ENCODE measurements at places on chromosomes 13 and 19. TPM values are rescaled to one million over a fixed set of nuclear protein-coding genes. Genes with fewer than 3 reads are reported as not detected.

GRCh38 chr13:75160984-75161383 is 321.0 kb downstream of the TBC1D4 start:
- DNase-seq, result no peak
- H3K36me3 ChIP-seq, result no peaks in the 10 kb centered on the region
- no peaks in the 10 kb centered on the region for H3K4me1 ChIP-seq
- no peak overlapping the region for H3K4me3 ChIP-seq

- no peaks in the 10 kb centered on the region for H3K27me3 ChIP-seq
- no peak overlapping the region for H3K27ac ChIP-seq
- no peaks in the 10 kb centered on the region for H3K4me1 ChIP-seq
- H3K36me3 ChIP-seq, result no peaks in the 10 kb centered on the region
These were observed 139.0 kb downstream of the FLT1 start for GRCh38 chr13:28355822-28356371.

DNA sequence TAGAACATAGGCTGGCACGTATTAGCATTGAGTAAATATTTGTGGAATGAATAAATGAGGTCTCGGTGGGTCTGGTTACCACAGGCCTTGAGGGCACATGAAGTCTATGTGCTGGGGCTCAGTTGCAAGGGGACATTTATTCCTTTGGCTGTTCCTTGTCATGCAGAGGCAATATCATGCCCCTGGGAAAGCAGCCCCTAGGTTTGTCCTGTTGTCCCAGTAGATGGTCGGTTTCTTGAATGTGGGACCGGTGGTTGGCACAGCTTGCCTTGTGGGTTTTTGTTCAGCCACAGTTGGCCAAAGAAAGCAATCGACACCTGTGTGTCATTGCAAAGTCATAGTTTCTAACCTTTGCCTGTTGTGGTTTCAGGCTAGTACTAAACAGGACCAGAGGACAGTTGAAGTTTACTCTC is 24.7 kb upstream of the GPR183 start:
- no peak overlapping the region for H3K27ac ChIP-seq
- no peaks in the 10 kb centered on the region for H3K36me3 ChIP-seq
- no peaks in the 10 kb centered on the region for H3K27me3 ChIP-seq
- no peak overlapping the region for H3K4me3 ChIP-seq
- no peaks in the 10 kb centered on the region for H3K4me1 ChIP-seq

DNA sequence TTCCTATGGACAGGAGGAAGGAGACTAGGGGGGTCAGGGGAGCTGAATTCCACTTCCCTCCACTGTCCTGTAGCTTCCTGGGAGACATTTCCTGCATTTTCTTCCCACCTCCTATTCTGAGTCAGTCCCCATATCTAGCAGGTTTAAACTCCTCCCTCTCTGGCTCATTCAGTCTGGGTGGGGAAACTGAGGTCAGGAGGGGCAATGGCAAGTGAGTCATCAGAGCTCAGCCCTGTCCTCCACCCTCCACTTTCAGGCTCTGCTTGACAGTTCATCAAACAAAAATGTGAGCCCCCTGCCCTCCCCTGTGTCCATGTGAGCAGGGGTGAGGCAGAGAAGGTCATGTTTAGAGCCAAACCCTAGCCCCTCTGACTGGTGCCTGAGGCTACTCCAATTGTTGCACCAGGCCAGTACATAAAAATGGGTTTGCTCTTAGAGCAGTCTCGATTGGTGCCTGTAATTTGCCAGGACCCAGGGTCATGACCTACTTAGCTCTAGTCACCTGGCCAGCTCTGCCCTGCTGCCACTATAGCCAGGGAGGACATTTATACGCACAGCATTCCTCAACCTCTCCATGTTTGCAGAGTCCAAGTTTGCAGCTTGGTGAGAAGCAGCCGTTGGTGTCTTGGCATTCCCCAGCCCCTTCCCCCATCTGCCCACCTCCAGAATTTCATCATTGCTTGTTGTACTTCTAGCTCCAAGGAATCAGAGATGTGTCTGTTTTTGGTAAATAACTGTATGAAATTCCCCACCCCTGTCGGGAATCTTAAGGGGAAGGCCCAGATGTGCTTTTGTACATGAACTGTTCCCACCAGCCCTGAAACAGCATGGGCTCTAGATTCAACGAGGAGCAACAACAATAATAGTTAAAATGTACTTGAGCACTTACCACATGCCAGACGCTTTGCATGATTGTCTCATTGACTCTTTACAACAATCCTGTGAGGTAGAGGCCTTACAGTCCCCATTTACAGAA is 20.7 kb downstream of the SAMD4B start:
- DNase-seq, result peak; percentile 58
- H3K27ac ChIP-seq, result no peak overlapping the region
- no peaks in the 10 kb centered on the region for H3K4me1 ChIP-seq
- H3K4me3 ChIP-seq, result no peak overlapping the region
- no peaks in the 10 kb centered on the region for H3K27me3 ChIP-seq
- peaks cover 4% of the 10 kb centered on the region for H3K36me3 ChIP-seq

The OVOL3 gene
- total RNA-seq, result not detected
